ENCODE measurements at places on chromosomes 16 and 17.

- no peak for DNase-seq
Observed at GRCh38 chr16:51431517-51432241, 280.6 kb upstream of the SALL1 start.

DNA sequence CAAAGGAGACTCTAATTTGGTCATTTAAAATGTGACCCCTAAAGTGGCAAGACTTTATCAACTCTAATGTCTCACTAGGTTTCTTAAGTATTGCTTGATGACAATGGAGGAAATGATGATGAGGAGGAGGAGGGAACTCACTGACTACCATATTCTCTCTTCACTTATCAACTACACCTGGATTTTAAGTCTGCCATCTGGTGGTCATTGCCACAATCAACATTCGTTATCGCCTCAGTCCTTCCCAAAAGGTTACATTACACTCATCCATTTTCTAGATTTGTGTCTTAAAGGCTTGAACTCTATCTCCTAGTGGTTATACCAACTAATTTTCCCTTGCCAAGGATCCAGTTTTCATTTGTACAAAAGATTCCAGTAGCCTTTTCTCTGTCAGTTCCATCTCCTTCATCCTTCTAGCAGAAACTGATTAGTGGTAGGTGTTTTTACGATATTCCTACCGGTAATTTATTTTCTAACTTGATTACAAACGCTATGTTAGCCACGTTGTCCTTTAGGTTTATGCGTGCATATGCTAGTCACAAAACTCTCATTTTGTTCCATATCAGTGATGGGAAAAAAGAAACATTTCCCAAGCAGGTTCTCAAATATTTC lies 114.6 kb upstream of the NOG start:
- no peak for DNase-seq

- no peak for DNase-seq
Observed at GRCh38 chr16:68800257-68800875, 43.0 kb upstream of the TANGO6 start.

GRCh38 chr16:56206951-56207350 lies 15.7 kb downstream of the GNAO1 start:
- DNase-seq, result no peak

GRCh38 chr17:78497115-78497540 lies 80.1 kb downstream of the DNAH17 start:
- DNase-seq, result no peak

DNA sequence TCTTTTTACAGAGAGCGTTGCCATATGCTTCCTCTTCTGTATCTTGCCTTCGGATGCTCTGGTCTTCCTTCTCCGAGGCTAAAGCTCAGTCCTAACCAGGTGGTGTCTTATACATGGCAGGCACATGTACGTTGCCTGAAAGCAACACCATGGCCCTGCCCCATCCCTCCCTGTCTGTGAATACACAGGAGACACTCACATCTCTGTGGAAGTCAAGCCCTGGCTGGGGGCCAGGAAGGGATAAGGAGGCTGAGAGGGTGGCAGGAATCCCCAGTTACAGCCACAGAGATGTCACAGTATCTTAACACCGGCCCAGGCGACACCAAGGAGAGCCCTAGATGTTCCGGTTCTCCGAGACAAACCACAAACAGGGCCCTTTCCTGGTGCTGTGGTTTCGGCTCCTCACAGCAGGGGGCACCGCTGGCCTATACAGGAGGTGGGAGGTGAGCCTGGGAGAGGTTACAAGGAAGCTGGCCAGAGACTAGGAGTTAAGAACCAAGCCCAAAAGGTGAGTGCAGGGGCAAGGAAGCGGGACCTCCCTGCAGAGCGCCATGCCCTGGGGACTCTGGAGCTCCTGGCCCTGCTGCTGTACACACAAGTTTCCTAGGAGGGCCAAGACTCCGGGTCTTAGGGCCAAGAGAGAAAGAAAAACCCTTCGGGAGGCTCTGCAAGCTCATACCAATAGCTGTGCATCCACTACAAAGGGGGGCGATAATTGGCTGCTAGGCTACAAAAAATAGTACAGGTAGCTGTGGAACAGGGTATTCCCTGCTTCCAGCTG lies 41.7 kb downstream of the SRL start:
- no peak for DNase-seq

GRCh38 chr17:55289106-55289446 lies 24.3 kb downstream of the HLF start:
- DNase-seq, result no peak

- no peak for DNase-seq
Observed at GRCh38 chr17:75689441-75689873, 22.3 kb downstream of the SAP30BP start.

GRCh38 chr17:30323895-30324319 lies 9.9 kb downstream of the TMIGD1 start:
- DNase-seq, result no peak

DNA sequence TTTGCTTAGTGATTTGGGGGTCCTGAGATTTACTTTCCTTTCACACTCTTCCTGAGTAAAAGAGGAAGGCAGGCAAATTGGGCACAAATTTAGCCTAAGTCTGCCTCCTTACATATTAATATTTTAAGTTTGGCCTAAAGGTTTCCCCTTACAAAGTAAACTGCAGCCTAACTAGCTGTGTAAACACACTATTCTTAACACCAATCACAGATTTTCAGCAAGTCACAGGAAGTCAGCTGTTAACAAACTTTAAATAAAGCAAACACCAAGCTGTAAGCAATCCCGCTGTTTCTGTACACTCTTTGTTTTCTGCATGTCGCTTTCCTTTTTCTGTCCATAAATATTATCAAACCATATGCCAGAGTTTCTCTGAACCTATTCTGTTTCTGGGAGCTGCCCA lies 45.1 kb upstream of the ABCC11 start:
- no peak for DNase-seq

DNA sequence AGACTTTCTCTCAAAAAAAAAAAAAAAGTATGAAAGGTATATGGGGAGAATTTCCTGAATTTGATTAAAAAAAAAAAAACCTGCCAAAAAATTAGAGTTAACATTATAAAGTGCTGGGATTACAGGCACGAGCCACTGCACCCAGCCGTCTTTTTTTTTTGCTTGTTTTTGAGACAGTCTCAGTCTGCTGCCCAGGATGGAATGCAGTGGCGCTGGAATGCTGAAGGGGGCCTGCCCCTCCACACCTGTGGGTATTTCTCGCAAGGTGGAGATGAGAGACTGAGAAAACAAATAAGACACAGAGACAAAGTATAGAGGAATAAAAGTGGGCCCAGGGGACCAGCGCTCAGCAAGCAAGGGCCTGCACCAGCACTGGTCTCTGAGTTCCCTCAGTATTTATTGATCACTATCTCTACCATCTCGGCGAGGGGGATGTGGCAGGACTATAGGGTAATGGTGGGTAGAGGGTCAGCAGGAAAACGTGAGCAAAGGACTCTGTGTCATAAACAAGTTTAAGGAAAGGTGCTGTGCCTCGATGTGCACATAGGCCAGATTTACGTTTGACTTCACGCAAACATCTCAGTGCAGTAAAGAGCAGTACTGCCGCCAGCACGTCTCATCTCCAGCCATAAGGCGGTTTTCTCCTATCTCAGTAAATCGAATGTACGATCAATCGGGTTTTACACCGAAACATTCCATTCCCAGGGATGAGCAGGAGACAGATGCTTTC lies 117.2 kb downstream of the GOSR1 start:
- no peak for DNase-seq

GRCh38 chr16:1218061-1218929 lies 6.8 kb downstream of the TPSG1 start:
- DNase-seq, result no peak

GRCh38 chr16:53629151-53629550 lies 74.5 kb downstream of the RPGRIP1L start:
- DNase-seq, result no peak

DNA sequence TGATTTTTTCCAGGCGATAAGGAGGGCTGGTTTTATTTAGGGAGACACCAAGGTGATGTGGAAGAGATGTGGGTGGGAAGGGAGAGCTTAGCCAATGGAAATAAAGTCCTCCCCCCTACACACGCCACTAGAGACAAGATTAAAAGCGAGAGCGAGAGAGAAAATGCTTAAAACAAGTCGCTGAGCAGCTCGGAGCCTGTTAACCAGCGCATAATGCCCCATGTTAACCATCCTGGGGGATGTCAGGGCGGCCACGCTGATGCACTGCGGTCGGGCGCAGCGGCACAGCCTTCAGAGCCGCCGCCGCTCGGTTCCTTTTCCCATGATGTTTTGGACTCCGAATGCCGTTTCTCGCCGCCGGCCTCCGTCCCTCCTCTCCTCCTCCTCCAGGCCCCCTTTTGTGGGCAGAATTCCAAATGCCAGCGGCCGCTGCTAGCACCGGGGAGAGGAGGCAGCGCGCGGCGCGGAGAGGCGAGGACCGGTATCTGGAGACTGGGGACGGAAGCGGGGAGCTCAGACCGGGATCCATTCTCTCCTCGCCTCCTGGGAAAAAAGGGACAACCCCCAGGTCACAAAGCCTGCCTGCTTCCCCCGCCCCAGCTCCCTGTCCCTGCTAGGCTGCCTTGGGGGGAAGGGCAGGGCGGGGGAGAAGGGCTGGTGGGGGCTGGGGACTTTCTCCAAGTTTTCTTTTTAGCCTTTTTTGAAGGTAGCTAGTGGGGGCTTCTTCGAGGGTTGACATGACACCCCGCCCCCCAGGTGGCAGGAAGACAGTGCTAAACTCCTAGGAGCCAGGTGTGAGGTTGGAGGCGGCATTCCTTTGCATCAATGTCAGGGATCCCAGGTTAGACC lies 98.1 kb upstream of the CCL2 start:
- no peak for DNase-seq

- no peak for DNase-seq
Observed at GRCh38 chr17:39765175-39765574, 27.4 kb downstream of the GRB7 start.

GRCh38 chr16:22874394-22874793 lies 60.4 kb downstream of the HS3ST2 start:
- no peak for DNase-seq

DNA sequence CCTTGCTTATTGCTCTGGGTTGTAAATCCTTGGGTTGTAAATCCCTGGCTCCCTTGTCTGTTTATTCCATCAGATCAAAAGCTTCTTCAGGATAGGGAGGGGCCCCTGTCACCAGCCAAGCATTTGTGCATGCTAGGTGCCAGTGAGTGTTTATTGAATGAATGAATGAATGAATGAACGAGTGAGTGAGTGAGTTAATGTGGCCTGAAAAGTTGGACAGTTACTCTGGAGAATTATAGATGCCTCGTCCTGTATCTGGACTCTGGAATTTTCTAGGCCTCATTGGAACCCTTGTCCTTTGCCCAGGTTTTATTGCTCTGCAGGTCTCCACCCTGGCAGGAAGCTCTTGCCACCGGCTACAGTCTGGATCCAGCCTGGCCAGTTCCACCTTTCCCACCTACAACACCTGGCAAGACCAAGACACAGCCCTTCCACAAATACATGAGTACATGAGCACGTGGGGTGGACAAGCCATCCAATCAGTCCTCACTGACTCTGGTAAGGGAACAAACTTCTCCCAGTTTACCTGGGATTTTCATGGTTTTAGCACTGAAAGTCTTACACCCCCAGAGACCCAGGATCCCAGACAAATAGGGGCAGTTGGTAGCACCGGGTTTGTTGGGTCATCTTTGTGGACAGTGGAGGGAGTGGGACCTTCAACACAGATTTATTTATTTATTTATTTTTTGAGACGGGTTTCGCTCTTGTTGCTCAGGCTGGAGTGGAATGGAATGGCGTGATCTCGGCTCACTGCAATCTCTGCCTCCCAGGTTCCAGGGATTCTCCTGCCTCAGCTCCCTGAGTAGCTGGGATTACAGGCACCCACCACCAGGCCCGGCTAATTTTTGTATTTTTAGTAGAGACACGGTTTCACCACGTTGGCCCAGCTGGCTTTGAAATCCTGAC lies 14.7 kb upstream of the CDH1 start:
- no peak for DNase-seq

DNA sequence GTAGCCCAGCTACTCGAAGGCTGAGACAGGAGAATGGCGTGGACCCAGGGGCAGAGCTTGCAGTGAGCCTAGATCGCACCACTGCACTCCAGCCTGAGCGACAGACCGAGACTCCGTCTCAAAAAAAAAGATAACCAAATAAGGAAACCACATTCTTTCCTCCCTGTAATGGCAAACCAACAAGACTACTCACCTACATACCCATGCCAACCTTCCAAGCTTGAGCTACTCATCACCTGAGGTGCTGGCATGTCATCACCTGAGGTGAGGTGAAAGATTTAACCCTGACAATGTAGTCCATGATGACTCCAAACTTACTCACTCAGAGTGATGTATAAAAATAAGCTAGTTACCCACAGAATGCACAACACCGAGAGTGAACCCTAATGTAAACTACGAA lies 85.2 kb downstream of the SMG6 start:
- no peak for DNase-seq

GRCh38 chr17:74202938-74203337 lies 540 bp upstream of the RPL38 start:
- DNase-seq, result no peak

DNA sequence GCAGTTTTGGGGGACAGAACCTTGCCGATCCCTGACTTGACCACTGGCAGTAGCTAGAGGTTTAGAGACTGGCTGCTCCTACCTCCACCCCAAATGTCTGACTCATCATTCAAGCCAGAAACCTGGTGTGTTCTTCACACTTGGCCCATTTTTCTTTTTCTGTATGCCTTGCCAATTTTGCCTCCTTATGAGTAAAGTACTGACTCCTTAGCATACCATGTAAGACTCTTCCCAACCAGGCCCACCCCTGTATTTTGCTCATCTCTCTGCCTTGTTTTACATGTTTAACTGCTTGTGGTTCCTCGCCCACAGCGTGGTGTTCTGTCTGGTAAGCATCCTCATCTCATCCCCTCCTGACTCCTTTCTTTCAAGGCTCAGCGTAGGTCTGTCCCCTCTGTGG lies 37.9 kb downstream of the NUP88 start:
- no peak for DNase-seq

DNA sequence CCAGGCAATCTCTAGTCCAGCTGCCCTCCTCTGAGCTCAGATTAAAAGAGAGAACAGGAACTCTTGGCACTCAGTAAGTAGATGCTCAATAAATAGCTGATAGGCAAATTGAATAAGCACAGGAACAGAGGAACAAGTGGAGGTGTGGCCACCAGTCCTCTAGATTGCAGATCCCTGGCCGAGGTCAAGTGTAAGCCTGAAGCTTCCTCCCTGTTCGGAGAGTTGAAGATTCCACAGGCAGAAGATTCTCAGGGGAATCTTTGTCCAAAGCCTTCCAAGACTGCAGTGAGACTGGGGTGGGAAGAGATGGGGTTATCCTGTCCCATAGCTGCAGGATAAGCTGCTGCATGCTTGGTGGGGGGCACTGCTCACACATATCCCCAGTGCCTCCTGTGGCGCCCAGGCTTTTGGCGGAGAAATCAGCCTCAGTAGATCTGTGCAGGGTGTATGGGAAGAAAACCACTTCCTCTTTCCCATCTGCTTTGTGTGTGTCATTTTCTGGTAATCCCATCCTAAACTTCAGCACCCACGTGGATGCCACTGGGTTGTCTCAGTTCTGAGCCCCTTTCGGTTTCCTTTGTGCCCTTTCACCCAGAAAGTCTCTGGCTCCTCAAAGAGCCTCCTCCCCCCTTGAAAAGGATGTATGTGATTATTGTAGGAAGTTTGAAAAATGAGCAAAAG lies 12.1 kb downstream of the CD300A start:
- no peak for DNase-seq

DNA sequence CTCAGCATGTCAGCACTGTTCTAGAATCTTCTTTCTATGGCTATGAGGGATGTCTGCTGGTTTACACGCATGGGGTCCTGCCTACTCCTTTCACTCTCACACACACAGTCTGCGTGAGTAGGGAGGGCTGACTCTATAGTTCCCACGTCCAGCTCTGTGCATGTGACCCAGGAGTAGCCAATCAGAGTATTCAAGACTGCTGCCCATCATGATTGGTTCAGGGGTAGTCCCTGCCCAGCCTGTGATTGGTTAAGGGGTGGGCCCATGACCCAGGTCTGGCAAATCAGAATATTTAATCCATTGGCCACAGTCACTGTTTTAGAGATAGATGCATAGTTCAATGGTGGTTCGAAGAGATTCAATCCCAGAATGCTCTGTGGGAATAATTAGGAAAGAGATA lies 151.3 kb upstream of the IRX3 start:
- DNase-seq, result no peak
